Stimulated activated CD8-positive, alpha-beta memory T cell treated with anti-CD3 and anti-CD28 coated beads, Interleukin-4, amount 100 ng/mL, for 1 hour (primary cell): ENCODE measurements at places on chromosomes 16 and 17.

- no peak for DNase-seq
These were observed 804 bp downstream of the TGFB1I1 start for GRCh38 chr16:31472709-31473203.

DNA sequence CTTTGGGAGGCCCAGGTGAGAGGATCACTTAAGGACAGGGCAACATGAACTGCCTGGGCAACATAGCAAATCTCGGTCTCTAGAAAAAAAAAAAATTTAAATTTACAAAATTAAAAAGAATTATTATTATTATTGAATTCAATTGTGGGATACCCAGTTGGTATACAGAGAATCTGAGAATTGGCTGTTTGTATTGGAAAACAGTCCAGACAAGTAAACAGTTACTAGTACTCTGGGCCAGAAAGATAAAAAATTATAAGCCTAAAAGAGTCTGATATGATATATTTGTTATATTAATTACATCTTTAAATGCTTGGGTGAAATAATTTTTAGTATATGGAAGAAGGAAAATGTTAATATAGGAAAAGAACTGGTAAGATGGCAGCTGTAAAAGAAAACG is 15.0 kb downstream of the CCDC47 start:
- DNase-seq = no peak

DNA sequence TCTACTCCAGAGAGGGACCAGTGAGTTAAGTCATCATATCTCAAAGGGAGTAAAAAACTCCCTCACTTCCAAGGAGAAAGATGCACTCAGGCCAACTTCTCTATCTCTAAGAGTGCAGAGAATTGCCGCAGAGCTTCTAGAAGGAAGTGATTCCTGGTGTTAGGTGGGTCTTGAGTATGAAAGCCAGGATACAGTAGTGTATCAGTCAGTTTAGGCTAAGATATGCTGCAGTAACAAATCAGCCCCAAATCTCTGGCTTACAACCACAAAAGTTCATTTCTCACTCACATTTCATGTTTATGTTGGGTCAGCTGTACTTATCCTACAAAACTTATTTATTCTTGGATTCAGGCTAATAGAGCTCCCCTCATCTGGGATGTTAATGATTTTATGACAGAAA is 106.3 kb downstream of the HS3ST4 start:
- no peak for DNase-seq

- DNase-seq = no peak
These were observed 9.5 kb upstream of the GJD3 start for GRCh38 chr17:40373999-40374398.

GRCh38 chr17:17556671-17557070 is 34.8 kb downstream of the PEMT start:
- DNase-seq = no peak

- DNase-seq = no peak
These were observed 3.9 kb downstream of the ABCC3 start for GRCh38 chr17:50638606-50638965.

DNA sequence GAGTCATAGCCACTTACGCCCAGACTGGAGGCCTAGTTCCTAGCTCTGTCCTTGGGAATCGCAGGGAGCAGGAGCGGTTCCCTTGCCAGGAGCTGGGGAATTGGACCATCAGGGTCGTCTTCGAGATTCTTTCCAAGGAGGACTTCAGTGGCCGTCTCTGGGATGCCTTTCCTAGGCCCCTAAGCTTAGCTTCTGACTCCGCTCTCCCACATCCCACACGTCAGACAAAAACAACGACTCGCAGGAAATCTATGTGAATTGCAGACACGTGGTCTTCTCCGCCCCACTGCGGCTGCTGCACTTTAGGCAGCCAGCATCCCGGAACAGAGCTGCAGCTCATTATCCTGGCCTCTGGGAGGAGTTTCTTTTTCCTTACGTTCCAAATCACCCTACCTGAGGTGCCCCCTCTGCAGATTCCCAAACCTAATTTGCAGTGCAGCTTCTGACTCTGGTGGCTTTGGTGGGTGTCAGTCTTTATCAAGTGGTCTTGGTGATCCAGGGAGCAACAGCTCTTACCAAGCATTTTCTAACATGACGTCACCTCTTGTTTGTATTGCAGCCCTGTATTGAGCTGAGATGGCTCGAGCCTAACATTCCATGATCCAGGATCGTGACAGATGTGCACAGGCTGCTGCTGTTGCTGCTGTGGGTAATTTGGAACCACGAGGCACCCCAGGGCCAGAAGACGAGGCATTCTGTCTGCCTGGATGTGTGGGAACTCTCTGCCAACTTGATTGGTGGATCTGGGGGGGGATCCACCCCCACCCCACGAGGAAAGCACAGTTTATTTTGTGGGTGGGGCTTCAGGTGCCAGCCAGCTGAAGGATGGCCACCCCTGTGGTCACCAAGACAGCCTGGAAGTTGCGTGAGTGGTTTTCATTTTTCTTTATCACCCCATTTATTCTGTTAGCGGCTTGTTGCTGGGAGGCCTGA is 1.1 kb downstream of the KATNB1 start:
- DNase-seq = no peak

DNA sequence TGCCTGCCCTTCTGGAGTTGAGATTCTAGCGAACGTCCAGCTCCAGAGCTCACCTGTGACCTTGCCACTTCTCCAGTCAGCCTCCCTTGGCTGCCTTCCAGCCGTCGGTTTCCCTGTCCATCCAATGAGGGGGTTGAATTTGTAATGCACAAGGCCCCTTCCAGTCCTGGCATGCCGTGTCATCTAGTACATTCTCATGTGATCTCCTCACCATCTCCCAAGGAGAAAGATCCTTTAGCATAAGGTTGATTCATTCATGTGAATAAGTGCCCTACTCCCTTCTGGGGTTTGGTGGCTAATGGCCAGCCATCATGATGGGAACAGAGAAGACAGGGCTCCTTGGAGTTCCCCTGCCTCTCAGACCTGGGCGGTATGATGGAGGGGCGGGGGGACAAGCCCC is 18.9 kb upstream of the ABCC3 start:
- DNase-seq = no peak

GRCh38 chr17:549177-550040 is 165.2 kb downstream of the VPS53 start:
- no peak for DNase-seq

DNA sequence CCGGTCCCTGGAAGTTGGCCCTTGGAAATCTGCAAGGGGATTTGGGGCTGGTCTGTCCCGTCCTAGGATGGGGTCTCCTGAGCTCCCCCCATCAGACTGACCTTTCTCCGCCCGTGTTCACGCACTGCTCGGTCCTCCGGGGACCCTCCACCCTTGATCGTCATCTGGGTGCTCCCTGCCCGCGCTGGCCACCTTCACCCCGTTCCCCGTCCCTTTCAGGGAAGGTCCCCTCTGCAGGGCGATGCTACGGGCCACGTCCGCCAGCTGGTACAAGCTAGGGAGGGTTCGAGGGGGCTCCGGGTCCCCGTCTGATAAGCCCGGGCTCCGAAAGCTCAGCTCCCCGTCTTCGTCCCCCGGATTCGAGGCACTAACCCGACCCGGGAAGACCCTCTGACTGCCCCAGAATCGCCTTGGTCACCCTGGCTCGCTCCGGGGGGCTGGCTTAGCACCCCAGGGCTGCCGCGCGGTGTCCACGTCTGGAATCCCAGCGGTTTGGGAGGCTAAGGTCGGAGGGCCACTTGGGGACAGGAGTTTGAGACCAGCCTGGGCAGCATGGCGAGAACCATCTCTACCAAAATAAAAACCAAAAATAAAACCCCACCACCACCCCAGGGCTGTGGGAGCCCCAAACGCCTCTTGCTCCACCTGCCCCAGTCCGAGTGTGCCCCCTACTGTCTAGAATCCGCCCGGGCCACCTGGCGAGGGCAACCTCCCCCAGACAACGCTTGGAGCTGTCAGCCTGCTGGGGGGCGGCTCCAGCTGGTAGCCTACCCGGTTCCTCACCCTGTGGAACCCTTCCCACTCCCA is 1.1 kb upstream of the SLC43A2 start:
- peak; percentile 47 for DNase-seq

- DNase-seq = no peak
These were observed 34.1 kb downstream of the TK2 start for GRCh38 chr16:66515596-66516508.

- DNase-seq = no peak
These were observed 4.8 kb downstream of the MSI2 start for GRCh38 chr17:57261084-57261461.

GRCh38 chr16:2942045-2942444 is 22.0 kb upstream of the KREMEN2 start:
- no peak for DNase-seq

- no peak for DNase-seq
These were observed 26.9 kb upstream of the CDH15 start for GRCh38 chr16:89144681-89145080.

DNA sequence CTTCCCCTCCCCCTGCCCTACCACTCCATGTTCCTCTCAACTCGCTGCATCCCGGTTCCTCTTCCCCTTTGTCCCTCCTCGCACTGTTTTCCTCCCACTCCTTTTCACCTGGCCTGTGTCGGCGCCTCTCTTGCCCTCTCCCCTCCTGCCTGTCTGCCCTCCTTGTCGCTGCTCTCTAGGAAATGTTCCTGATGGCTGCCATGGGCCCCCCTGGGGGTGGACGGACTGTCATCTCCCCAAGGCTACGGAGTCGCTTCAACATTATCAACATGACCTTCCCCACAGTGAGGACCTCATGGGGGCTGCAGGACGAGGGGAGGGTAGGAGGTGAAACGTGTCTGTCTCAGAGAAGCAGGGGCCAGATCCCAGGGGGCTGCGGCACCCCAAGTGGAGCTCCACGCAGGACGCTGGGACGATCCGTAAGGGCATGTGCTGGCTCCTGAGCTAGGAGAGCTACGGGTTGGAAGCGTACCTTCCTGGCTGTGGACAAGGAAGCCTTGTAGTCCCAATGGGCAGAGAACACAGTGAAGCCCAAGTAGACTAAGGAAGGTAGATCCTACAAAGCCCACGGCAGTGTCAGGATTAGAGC is 39.8 kb upstream of the KDM6B start:
- DNase-seq = no peak

- DNase-seq = peak; percentile 31
These were observed 8.5 kb downstream of the CHTF8 start for GRCh38 chr16:69123910-69124309.

- no peak for DNase-seq
These were observed 16.9 kb downstream of the CMC2 start for GRCh38 chr16:80989801-80990200.

DNA sequence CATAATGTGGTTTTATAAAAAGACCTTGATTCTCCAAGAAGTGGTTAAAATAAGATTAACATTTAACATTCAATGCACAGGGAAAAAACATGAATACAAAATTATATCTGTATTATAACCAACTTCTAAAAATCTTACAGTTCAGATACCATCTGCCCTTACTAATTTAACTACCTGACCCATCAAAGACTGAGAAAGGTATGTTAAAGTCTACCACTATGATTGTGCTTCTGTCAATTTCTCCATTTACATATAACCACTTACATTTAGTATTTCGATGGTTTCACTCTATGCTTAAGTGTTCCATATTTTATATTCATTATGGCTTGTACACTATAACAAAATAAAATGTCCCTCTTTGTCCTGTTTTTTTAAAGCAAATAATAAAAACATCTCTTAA is 14.6 kb downstream of the AP1G1 start:
- DNase-seq = no peak
